ENCODE measurements at places on chromosomes 4 and X.

DNA sequence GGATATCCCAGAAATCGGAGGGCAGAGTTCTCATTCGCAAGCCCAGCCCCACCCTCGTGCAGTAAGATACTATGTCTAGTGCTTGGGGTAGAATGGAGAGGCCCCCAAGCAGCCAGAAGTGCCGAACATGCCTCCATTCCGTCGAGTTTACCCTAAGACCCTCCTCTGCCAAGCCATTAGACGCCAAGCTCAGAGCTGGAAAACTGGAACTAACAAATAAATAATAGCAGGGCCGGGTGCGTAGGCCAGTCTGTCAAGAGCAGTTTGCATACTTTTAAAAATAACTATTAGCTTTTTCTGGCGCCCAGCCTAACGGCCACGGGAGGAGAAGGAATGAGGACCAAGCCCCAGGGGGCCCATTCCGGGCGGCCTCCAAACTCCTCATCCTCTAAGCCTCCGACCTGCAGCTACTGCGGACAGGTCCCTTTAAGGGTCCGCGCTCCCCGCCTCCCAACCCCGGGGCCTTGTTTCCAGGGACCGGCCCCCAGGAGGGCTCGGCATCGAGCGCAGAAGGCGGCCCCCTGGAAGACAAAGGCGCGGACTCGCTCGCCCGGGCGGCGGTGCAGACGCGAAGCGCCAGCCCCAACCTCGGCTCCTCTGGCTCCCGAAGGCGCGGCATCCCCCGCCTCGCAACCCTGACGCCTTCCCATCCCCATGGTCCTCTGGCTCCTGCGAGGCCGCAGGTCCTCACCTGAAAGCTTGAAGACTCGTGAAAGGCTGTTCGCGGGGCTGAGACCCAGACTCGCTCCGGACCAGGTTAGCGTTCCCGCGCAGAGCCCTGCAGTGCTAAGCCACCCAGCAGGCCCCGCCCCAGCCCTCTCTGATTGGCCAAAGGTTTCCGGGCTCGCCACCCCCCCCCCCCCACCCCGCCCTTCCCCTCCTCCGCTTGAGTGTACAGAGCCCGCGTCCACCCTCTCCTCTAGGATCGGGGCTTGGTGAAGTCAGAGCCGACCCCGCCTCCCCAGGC, at the start of gene TMSB15A:
Gene TMSB15A (minus strand): TSS at position 765 of the 967 bp plus-strand sequence.
- no peak for DNase-seq

DNA sequence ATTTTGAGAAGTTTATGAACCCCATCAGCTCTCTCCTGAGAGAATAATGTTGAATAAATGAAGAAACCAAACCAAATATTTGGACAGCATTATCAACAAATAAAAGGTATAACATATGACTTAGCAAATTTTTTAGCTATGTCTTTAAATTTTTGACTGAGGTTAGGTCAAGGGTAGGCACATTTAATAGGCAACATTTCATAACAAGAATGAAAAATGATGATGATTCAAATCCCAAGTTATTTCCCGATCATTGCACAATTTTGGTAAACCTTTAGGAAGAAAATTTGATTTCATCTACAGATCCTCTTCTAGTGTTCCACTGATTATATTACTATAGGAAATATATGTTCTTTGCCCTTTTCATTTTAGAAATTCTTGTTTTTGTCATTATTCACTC, 123.7 kb upstream of the TLR3 start:
- DNase-seq, result no peak

GRCh38 chr4:124932447-124932846, 219.9 kb upstream of the ANKRD50 start:
- no peak for DNase-seq

DNA sequence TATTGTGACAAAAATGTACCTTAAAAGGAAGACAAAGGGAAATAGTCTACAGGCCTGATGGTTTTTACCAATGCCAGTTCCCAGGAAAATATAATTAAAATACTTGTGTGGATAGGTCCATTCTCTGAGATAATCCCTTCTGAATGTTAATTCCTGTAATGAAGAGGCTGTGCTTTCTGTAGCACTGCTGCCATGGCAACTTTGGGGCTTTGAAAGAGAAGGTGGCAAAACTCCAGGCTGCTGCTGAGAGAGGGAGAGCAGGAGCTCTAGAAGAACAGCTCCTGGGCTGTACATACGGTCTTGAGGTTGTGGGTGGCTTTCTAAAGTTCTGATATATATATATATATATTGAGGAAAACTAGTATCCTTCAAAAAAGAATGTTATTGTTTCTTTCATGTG, 125.4 kb downstream of the PDLIM5 start:
- no peak for DNase-seq

- no peak for DNase-seq
Measured at GRCh38 chr4:16197876-16198665, 28.2 kb downstream of the TAPT1 start.

DNA sequence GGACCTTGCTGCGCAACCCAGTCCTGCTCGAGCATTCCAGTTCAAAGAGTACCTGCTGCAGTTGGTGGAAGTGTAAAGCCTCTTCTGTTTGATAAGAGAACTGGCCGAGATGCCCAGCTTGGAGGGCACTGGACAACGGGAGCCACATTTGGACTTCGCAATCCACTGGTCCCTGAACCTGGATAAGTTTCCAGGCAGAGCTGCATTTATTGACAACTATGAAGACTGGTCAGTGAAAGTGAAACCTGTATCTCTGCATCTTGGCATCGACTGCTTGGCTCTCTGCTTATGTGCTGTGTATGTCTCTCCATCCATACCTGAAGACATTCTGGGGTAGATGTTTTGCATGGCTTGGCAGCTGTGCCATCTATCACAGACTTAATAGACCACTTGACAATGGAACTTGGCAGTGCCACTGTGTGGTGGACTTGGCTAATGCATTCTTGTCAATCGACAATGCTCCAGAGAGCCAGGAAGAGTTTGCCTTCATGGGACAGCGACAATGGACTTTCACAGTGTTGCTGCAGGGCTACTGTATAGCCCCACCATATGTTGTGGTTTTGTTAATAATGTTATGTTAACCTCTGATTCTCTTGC, 43.5 kb upstream of the ZBTB33 start:
- peak; percentile 77 for DNase-seq

- DNase-seq, result no peak
Measured at GRCh38 chrX:50456712-50457484, 13.7 kb downstream of the DGKK start.

- DNase-seq, result no peak
Measured at GRCh38 chr4:182306792-182307507, 63.7 kb downstream of the TENM3 start.

DNA sequence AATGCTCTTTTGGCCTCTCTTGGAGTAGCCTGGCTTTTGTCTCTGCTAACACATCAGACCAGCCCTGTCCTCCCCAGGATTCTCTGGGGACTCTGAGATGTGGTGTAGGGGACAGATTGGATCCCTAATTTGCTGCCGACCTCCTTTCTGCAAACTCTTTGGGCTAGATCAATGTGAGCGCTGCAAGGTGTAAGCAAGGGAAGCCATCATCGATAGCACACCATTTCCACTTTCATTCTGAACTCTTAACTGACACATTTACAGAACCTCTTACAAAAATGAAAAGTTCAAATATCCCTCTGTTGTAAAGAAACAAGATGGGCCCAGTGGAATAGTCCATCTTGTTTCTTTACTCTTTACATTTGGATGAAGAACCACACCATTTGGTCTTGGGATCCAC, 46.6 kb downstream of the PGRMC2 start:
- no peak for DNase-seq

DNA sequence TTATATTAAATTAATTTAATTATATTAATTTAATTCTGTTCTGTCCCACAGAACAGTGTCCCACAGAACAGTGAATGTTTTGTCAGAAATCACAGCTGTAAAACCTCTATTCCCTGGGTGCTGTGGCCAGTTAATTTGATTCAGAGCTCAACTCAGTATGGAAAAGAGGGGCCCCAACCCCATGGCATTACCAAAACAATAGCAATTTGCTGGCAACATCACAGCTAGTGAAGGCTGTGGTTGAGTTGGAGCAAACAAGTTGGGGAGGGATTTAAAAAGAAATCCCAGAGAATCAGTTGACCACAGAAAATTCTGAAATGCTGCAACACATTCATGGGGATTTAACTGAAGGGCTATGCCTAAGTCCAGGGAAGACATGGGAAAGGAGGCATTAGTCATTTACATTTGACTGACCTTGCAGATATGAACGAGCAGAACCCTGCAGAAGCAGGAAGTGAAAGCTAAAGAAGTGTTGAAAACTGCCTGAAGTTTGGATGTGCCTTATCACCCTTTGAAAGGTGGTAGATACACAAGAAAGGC, 30.1 kb downstream of the PDHA2 start:
- no peak for DNase-seq

GRCh38 chrX:390459-390858, 3.8 kb upstream of the PPP2R3B start:
- DNase-seq, result no peak

GRCh38 chr4:51999250-51999649, 20.9 kb downstream of the LRRC66 start:
- DNase-seq, result no peak

DNA sequence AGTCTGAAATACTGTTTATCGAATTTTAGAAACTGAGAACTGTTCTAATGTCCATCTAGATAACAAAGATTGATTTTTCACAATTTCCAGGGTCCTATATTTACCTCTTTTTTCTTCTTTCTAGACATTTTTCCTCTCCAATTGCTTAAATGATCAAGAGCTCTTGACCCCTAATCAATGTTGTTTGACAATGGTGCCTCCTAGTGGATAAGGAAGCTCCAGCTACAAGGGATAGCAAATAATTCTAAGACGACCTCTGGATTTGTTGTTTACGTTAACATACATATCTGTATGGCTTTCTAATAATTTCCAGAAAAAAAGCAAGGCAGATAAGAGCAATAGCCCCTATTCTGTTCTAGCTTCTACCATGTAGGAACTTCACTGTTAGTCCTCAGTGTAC, 35.8 kb downstream of the GPR82 start:
- no peak for DNase-seq
